Breast epithelium (tissue), 4 donors: ENCODE measurements at places on chromosomes 2 and 18.

DNA sequence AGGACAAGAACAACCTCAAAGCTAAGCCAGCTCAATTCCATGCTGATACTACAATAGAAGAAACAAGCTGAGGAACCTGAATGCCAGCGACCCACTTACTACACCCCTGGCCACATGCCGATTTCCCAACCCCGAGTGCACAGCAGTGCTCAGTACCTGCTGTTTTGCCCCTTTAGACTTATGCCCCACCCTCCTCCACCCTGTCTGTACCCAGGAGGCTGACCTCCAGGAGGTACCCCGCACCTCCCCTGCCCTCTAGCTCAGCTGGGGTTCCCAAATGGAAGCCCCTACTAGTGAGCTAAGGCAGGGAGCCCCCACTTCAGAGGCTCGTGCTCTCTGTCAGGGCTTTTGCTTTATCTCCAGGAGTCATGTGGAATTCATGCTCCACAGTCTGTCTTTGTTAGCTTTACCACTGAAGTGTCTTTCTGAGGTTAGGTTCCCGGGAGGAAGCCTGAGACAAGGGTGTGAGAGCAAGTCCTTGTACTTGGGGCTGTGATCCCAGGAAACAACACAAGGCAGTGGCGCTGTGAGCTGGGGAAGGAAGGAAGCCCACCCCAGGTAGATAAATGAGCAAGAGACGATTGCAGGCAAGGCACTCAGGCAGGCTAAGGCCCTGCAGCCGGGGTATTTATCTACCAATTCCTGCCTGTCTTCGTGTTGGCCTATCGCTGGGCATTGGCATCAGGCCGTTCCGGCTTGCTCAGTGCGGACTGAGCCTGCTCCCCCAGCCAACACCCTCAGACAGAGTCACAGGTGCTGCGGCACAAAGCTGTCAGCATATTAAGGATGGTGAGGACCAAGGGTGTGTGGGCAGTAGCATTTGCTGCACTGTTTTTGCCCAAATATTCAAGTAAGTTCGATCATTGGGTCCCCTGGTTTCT is 220.5 kb downstream of the CYP26B1 start:
- no peak overlapping the region for H3K4me3 ChIP-seq
- no peak for DNase-seq
- no peak overlapping the region for H3K27ac ChIP-seq
- H3K36me3 ChIP-seq, result no peaks in the 10 kb centered on the region
- H3K4me1 ChIP-seq, result no peaks in the 10 kb centered on the region
- H3K27me3 ChIP-seq, result no peaks in the 10 kb centered on the region

- no peak for DNase-seq
- H3K4me3 ChIP-seq, result no peak overlapping the region
- peak overlapping the region; percentile 20 for H3K27ac ChIP-seq
- no peaks in the 10 kb centered on the region for H3K27me3 ChIP-seq
- H3K36me3 ChIP-seq, result peaks cover 4% of the 10 kb centered on the region
- no peaks in the 10 kb centered on the region for H3K4me1 ChIP-seq
Measured at GRCh38 chr2:113709022-113709421, 47.4 kb downstream of the SLC35F5 start.

- DNase-seq, result no peak
- no peaks in the 10 kb centered on the region for H3K4me1 ChIP-seq
- no peaks in the 10 kb centered on the region for H3K36me3 ChIP-seq
- H3K27me3 ChIP-seq, result no peaks in the 10 kb centered on the region
- no peak overlapping the region for H3K4me3 ChIP-seq
Measured at GRCh38 chr2:192347542-192347941, 152.8 kb upstream of the TMEFF2 start.

- H3K27me3 ChIP-seq, result no peaks in the 10 kb centered on the region
- H3K27ac ChIP-seq, result no peak overlapping the region
- no peak overlapping the region for H3K4me3 ChIP-seq
- H3K36me3 ChIP-seq, result no peaks in the 10 kb centered on the region
- no peaks in the 10 kb centered on the region for H3K4me1 ChIP-seq
Measured at GRCh38 chr2:48479915-48480314, 50.0 kb upstream of the STON1 start.
